Activated T-cell treated with anti-CD3 and anti-CD28 coated beads for 48 hours (primary cell): ENCODE measurements at places on chromosomes 6 and 20.

DNA sequence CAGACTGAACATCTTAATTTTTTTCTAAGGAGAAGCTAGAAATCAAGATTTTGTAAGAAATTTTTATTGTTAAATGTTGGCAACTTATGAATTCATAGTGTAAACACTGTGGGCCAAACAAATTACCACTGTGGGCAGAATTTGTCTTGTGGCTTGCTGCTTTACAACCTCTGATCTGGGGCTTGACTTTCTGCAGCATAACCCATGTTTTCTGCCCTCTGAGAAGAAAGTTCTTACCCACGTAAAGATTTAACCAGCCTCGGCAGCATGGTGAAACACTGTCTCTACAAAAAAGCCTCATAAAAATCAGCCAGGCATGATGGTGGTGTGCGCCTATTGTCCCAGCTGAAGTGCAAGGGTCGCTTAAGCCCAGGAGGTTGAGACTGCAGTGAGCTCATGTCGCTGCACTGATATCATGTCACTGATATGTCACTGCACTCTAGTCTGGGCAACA, 12.9 kb downstream of the ITCH start:
- no peak for DNase-seq

DNA sequence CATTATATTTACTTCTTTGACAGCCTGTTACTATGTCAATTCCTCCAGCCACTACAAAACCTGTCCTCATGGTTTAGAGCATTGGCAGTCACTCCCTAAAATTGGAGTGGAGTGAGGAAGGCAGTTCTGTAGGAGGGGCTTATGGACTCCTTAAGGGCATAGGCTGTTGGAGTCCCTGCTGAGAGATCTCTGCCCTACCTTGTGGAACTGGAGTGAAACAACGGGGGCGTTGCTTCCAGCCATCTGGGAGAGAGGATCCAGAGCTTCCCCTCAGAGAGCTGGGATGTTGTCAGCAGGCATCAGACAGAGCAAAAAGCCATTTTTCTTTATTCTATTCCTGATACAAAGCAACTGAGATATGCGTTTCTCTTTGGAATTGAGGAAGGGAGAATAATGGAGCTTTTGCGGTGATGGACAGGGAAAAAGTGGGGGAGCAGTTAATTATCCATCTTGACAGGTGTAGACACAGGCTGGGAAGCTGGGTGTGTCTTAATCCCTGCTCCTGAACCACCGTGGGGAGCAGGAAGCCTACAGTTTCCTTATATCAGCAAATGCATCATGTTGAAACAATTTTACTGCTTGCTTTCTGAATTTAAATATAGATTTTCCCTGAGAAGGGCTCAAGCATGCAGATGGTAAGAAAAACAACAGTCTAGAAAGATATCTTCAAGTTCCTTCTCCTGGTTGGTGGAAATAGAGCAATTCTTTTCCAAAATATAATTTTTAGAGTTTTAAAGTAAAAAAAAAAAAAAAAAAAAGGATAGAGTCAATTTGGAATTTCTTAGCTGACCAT, 402.5 kb downstream of the PLCB1 start:
- no peak for DNase-seq

GRCh38 chr20:58614366-58614765, 36.7 kb upstream of the STX16 start:
- DNase-seq: no peak

DNA sequence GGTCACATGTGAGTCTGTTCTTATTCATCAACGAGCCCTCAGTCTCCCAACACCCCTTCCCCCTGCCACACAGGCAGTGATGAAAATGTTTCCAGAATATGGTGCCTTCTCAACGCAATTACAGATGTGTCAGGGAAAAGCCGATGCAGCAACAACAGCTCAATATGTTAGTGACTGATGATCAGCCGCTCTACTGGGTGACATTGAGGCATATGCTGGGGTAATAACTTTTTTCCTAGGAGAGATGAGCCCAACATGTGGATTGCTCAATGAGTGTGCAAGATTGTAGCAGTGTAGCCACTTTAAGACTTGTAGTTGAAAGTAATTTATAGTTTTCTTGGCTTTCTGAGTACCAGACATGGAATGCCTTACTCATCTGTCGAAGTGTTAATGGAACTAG, 49.4 kb downstream of the DTD1 start:
- no peak for DNase-seq

- no peak for DNase-seq
Measured at GRCh38 chr6:167703781-167704180, 122.9 kb upstream of the AFDN start.

- DNase-seq: no peak
Measured at GRCh38 chr6:110523451-110524021, 47.1 kb upstream of the SLC22A16 start.

- no peak for DNase-seq
Measured at GRCh38 chr20:60122671-60123070, 164.4 kb downstream of the CDH26 start.

GRCh38 chr6:155155787-155156447, 107.9 kb upstream of the CLDN20 start:
- DNase-seq: no peak

- no peak for DNase-seq
Measured at GRCh38 chr6:122482750-122483080, 11.1 kb upstream of the SERINC1 start.

DNA sequence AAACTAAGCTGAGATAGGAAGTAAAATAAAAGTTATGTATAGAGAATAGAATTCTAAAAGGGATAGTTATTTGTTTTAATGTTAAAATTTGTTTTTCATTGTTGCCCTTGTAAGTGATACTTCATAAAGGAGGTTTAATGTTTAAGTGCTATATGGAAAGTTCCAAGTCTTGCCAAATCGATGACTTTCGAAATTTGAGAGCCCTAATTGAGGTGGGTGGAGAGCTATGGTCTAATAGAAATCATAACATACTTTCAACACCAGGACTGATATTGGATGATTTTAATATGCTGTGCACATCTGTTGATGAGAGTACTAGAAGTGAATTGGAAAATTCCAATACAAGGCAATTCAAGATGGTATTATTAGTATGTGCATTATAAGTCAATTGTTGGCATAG, 64.6 kb downstream of the RNF144B start:
- DNase-seq: no peak

DNA sequence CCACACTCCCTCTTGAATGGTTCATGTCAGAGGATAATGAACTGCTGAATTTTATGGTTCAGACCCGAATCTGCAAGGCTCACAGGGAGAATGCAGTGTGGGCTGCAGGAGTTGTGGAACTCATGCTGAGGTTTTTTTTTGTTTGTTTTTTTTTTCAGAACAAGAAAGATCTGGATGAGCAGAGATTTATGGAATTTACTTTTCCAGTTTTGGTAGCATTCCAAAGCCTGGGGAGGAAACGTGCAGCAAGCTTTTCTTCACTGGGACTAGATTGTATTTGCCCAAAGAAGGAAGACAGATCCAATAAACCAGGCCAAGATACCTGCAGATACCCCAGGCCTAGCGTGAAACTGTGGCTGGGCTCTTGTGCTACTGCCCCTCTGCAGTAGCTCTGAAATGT, 223.9 kb upstream of the TAB2 start:
- DNase-seq: no peak

DNA sequence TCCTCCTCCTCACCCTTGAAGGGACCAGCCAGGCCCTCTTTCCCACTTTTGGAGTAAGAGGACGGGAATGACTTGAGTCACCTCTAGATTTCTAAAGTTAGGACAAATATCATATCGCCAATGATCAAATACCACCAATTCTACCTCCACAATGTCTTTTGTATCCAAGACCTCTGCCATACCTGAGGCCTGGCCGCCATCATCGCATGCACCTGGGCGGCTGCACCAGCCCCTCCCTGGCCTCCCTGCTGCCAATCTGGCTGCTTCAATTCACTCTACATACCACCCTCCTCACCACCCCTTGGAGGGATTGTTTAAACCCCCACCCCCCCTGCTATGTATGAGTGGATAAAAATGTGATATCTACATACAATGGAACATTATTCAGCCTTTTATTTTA, 75.0 kb upstream of the RALY start:
- no peak for DNase-seq

DNA sequence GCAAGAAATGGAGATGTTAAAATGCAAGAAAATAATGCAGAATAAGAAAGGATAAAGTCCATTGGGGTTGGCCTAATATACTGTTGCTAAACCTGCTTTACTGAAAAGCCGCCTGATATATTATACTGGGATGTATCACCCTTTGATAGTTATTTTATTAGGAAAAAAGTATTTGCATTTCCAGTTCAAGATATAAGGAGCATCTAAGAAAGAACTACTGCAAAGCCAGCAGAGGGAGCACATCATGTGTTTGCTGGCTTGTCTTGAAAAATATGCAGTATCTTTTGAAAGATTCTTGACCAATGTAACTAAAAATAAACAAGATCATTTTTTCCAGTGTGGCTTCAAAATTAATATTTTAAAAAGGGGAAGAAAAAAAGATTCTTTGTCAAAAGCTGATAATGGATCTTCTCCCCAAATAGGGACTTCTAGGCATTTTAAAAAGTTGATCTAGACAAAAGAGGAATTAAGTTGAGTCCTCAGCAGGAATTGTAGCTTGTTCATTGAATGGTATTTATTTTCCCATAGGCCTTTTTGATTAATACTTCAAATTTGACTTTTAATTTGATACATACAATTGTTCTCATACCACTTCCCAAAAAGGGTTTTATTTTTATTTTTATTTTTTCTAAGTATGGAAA, 214.9 kb downstream of the ZFAND3 start:
- DNase-seq: no peak

DNA sequence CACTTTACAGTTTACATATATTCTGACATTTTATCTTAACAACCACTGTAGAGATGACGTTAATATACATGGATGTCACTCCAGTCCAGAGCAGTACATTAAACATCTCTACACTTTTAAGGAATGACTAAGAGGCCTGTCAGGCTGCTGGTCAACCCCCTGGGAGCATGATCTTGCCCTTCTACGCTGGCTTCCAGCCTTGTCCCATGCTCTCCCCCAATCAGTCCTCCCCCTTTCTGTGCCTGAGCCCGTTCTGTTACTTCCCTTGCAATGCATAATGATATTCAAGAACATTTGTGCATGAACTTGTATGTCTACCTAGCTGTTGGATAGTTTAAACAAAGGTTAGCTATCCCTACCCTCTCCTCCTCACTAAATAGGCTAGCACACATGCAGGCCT, 40.5 kb upstream of the PLCB4 start:
- no peak for DNase-seq

- no peak for DNase-seq
Measured at GRCh38 chr6:43268355-43268700, 25.0 kb downstream of the TTBK1 start.

DNA sequence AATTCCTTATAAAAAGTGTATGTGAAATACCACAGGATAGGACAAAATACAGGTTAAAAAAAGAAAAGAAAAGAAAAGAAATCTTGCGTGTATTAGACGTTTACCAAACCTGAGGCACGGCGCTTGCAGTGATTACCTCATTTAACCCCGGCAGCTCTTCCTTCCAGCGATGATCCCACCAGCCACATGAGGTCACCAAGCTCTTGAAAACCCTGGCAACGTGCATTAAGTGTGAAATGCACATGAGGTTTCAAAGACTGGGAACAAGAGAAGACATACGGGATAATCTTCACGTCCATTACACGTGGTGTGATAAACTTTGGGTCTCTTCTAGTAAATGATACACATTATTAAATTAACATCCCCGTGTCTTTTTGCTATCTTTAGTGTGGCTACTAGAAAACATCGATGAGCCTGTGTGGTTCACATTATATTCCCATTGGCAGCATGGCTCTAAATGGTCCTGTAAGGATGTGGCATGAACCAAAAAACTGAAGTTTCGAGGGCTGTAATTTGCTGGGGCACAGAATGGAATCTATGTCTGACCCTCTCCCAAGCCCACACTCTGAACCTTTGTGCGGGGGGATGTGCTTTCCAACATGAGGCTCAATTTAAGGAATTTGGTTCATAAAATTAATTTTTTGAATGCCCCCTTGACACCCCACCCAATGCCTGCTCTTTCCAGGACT, 59.2 kb upstream of the THBS2 start:
- DNase-seq: no peak

GRCh38 chr6:118705544-118706491, 54.4 kb upstream of the CEP85L start:
- DNase-seq: no peak

GRCh38 chr6:92047860-92048259, 1371.5 kb downstream of the EPHA7 start:
- no peak for DNase-seq

- DNase-seq: no peak
Measured at GRCh38 chr20:48709058-48709691, 118.6 kb downstream of the PREX1 start.

GRCh38 chr6:71473926-71474325, 185.3 kb downstream of the OGFRL1 start:
- no peak for DNase-seq

DNA sequence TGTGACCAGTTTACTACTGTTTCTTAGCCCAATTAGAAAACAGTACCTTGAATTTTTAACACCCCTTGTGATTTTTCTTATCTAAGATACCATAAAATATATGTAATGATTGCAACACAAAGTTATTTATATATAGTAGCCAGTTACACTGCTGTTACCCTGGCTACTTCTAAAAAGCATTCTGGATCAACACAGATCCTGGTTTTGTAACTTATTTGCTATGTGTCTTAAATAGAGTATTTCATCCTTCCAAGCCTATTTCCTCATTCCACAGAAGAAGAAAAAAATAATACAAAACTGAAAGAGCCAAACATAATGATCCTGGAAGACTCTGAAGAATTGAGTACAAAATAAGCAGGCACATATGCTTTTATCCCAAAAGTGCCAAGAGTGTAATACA, 19.0 kb upstream of the GSTA4 start:
- no peak for DNase-seq

- no peak for DNase-seq
Measured at GRCh38 chr6:55578537-55579363, at the start of gene HMGCLL1. HMGCLL1 (minus strand) TSS chr6:55579192; CDS start chr6:55579055, 137 bp downstream.

DNA sequence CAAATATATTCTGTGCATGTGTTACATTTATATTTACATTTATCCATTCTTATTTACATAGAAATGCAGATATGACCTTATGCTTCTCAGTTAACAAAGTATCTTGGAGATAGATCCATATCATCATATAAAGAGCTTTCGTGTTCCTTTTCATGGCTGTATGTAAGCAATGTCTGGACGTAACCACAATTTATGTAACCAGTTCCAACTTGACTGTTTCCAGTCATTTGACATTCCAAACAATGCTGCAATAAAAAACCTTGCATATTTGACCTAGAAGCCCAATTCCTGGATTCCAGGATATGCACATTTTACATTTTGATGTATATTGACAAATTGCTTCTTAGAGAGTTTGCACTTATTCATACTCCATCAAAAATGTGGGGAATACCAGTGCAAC, 113.7 kb upstream of the F13A1 start:
- DNase-seq: no peak

DNA sequence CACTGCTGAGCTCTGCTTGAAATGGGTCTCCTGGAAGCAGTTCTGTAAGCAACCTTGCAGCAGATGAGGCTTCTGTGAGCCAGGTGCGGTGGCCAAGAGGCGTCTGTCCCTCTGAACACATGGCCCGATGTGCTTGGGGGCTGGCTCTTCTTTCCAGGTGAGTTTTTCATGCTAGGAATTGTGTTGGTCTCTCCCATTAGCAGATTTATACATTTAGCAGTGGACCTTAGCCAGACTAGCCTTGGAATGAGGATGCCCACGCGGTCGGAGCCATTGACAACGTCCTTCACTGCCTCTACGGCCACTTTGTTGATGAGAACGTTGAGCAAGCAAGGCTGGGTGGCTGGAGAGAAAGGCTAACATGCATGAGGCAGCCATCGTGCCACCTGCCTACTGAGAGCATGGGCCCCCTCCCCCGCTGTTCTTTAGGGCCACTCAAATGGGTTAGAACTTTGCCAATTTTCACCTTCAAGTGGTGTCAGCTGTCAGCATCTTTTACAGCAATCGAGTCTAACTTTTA, 33.5 kb downstream of the ERMARD start:
- DNase-seq: no peak

GRCh38 chr6:111534231-111534751, 51.3 kb upstream of the REV3L start:
- no peak for DNase-seq
